ENCODE measurements at places on chromosomes 1 and 21.

GRCh38 chr21:38422082-38422481, 76.2 kb downstream of the ERG start:
- DNase-seq: no peak

- no peak for DNase-seq
Measured at GRCh38 chr1:119656410-119656955, 8.4 kb upstream of the ZNF697 start.

DNA sequence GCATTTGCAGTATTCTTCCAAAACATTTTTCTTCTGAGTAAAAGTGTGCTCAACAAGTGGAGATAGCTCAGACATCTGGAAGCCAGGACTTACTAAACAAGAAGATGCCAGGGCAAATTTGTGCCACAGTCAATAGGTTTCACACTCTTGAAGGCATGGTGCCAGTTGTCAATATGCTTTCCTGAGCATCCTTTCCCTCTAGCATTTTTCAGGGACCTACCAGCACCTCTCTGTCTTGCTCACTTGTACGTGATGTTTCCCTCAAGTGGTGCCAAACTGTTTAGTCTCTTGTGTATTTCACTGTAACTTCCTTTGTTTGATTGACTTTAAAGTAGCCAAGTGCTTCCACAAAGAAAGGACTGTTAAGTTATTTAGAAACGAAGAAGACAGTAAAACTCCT, 194.0 kb upstream of the SGIP1 start:
- DNase-seq: no peak

- DNase-seq: no peak
Measured at GRCh38 chr1:28540651-28541050, 12.2 kb upstream of the TRNAU1AP start.

DNA sequence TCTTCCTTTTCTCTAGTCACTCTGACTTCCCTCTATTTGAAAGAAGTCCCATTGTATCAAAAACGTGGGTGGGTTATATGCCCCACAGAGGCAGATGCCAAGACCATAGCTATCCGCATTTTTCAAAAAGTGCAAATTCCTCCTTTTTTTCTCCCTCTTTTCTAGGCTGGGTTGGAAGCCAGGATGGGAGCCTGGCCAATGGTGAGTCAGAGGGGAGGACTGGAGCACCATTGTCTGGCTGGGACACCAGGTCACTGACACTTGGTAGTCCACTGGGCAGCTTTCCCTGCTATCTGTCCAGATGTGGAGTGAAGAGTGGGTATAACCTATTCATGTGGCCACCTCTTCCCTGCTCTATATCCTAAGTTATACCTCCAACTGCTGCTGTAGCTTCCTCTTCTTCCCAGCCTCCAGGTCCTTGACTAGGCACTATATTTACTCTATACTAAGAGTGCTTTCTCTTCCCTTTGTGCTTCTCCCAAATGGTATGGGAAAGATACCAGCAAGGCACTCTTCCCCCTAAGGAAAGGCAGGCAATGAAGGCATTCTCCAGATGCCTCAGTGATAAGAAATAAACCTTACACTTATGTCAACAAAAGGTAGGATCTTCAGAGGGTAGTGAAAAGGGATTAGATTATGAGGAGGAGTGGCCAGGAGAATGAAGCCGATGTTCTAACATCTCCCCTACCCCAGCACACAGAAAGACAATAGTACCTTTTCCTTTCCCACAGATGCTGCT, 12.9 kb downstream of the PI4KB start:
- no peak for DNase-seq

GRCh38 chr1:81466961-81467360, 333.8 kb upstream of the ADGRL2 start:
- no peak for DNase-seq

GRCh38 chr21:35925497-35925896, 134.8 kb downstream of the SETD4 start:
- DNase-seq: no peak

GRCh38 chr1:217392441-217392840, 238.4 kb downstream of the GPATCH2 start:
- no peak for DNase-seq

GRCh38 chr1:154117642-154118041, 37.2 kb downstream of the NUP210L start:
- no peak for DNase-seq

GRCh38 chr1:9867408-9868243, 42.4 kb downstream of the CTNNBIP1 start:
- peak; percentile 76 for DNase-seq

GRCh38 chr1:201291916-201292315, 8.6 kb downstream of the PKP1 start:
- DNase-seq: no peak
